Smooth muscle cell of the umbilical artery (primary cell): ENCODE measurements at places on chromosomes 3 and 15. TPM values are rescaled to one million over a fixed set of nuclear protein-coding genes. Genes with fewer than 3 reads are reported as not detected.

Gene CALML4
- 0.30 and 2.1 TPM in 2 replicates for total RNA-seq

Gene DMXL2
- total RNA-seq: 35.8 and 39.2 TPM in 2 replicates

Gene RYR3
- 0.42 TPM in 1 of 2 replicates, not detected in the other for total RNA-seq

Gene ROBO2
- 2.4 and 2.8 TPM in 2 replicates for total RNA-seq

Gene ERC2
- under 0.01 and 0.42 TPM in 2 replicates for total RNA-seq

Gene WNT5A
- 24.3 and 77.3 TPM in 2 replicates for total RNA-seq

Gene DENND4A
- 22.9 and 32.1 TPM in 2 replicates for total RNA-seq

Gene GREM1
- 41.6 and 185 TPM in 2 replicates for total RNA-seq

Gene TMEM212
- not detected in 2 replicates for total RNA-seq

Gene IDH3A
- total RNA-seq: 33.6 and 54.9 TPM in 2 replicates

Gene SERP1
- total RNA-seq: 214 and 229 TPM in 2 replicates

Gene RASSF1
- total RNA-seq: 20.8 and 26.0 TPM in 2 replicates

Gene MESD
- 24.9 and 27.8 TPM in 2 replicates for total RNA-seq

Gene GMNC
- 0.30 TPM in 1 of 2 replicates, not detected in the other for total RNA-seq

Gene ROPN1B
- not detected in 2 replicates for total RNA-seq

Gene CCDC33
- total RNA-seq: 0.28 and 0.30 TPM in 2 replicates

Gene PPP1R14D
- not detected in 2 replicates for total RNA-seq

Gene SKOR1
- 0.09 TPM in 1 of 2 replicates, not detected in the other for total RNA-seq

Gene REC114
- total RNA-seq: not detected in 2 replicates

Gene TMEM108
- total RNA-seq: under 0.01 and 0.23 TPM in 2 replicates
